ENCODE measurements at places on chromosomes 6 and 20.

- DNase-seq, result no peak
Measured at GRCh38 chr6:167053895-167054530, 54.8 kb downstream of the CEP43 start.

GRCh38 chr6:75317503-75318206, 33.1 kb upstream of the TMEM30A start:
- no peak for DNase-seq

DNA sequence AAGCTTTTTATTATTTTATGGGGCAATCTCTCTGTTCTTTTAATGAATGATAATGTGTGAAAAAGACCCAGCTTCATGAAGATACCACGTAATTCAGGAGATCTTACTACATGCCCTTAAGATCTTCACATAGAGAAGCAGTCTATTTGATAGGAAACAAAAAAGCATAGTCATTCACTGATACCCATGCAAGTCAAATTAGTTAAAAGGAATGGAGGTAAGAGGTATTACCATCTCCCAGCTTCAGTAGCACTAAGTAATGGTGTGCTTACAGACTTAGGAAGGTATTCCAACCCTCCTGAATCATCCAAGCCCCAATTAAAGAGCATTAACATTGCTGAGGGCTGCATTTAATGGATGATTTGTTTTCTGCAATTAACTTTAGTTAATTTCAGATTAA, 364.7 kb downstream of the SYNE1 start:
- no peak for DNase-seq

- no peak for DNase-seq
Measured at GRCh38 chr6:111361648-111362047, 121.4 kb downstream of the REV3L start.

DNA sequence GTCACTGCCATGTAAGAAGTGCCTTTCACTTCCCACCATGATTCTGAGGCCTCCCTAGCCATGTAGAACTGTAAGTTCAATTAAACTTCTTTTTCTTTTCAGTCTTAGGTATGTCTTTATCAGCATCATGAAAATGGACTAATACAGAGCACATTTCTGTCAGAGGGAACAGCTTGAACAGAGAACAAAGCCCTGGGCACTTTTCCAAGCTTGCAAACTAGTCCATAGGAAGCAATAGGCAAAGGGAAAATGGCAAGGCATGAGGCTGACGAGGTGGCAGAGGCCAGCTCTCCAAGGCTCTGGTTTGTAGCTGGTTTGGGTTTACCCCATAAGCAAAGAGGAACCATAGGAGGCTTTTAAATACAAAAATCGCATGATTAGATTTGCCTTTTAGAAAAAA, 185.1 kb upstream of the HDDC2 start:
- DNase-seq, result no peak

DNA sequence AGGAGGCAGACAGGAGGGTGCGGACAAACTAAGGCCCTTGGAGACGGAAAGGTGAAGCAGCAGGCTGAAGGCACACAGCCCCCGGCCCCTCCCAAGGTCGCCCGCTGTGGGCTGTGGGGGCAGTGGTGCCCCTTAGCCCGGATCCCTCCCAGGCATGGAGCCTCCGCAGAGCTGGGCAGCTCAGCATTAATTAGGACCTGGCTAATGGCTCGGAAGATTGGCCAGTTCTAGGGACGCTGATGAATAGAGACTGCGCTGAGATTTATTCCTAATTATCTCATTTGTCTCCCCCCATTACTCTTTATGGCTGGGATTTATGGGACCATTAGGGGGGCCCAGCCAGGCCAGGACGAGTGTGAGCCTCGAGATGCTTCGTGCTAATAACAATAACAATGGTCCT, 20.4 kb downstream of the MDFI start:
- no peak for DNase-seq

GRCh38 chr6:33050014-33050810, 23.2 kb downstream of the HLA-DPA1 start:
- no peak for DNase-seq

- no peak for DNase-seq
Measured at GRCh38 chr6:20789162-20789561, 254.9 kb downstream of the CDKAL1 start.

GRCh38 chr6:125732398-125732797, 17.0 kb upstream of the HEY2 start:
- DNase-seq, result no peak

- no peak for DNase-seq
Measured at GRCh38 chr6:134363323-134364039, 45.6 kb upstream of the SGK1 start.

DNA sequence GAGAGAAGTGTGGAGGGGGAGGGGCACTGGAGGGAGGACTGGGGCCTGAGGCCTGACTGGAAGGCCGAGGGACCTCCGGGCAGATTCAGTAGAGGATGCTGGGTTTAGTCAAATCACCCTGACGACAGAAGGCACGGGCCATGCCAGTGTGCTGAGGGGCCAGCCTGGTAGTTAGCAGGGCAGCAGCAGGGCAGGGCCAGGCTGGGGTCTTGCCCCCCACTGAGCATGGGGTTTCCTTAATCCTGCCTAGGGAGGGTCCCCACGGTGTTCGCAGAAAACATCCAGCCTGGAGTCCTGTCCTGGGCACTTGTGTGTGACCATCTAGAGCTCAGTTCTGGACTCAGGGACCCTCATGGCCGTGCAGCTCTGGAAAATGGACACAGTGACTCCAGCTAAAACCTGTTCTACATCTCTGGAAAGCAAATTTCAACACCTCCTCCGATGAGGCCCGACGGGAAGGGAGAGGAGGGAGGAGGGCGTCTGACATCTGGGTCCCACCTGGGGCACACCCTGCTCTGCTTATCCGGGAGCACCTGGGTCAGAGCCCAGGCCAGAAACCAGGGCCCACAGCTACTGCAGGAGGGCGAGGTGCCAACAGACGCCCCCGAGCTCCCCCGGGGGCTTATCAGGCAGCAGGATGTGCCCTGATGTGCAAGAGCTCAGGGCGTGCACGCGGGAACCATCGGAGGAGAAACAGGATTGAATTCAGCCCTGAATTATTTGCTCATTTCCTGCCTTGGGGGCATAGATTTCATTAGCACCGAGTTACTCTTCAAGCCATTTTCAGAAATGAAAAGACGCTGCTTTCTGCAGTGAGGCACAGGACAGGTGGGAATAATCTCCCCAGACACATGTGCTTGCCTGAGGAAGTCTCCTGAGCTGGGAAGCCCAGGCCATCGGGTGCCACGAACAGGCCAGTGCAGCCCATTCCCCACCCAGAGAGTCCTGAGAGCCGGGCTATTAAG, 78.0 kb upstream of the MPC1 start:
- DNase-seq, result no peak

- DNase-seq, result no peak
Measured at GRCh38 chr6:159089909-159090308, 45.1 kb upstream of the TAGAP start.

GRCh38 chr6:151239603-151240035, at the start of gene AKAP12:
AKAP12 (plus strand) TSS chr6:151239967; CDS start chr6:151240563, 596 bp downstream.
- no peak for DNase-seq

DNA sequence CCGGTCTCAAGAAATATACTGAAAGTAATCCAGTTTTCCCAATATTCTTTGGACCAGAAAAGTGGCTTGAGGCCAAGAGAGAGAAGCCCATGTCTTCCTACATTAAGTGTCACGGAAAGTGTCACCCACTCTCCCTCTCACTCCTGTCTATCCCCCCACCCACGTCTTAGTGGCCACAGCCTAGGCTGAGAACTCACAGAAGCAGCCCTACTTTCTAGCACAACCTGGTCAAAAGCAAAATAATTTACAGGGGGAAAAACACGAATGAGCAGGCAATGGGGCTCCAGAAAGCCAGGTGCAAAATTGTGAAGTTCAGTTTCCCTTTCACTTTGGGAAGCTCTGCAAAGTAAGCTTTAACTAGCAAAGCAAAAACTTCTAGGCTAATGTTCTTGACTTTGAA, 118.0 kb downstream of the OPRM1 start:
- no peak for DNase-seq

DNA sequence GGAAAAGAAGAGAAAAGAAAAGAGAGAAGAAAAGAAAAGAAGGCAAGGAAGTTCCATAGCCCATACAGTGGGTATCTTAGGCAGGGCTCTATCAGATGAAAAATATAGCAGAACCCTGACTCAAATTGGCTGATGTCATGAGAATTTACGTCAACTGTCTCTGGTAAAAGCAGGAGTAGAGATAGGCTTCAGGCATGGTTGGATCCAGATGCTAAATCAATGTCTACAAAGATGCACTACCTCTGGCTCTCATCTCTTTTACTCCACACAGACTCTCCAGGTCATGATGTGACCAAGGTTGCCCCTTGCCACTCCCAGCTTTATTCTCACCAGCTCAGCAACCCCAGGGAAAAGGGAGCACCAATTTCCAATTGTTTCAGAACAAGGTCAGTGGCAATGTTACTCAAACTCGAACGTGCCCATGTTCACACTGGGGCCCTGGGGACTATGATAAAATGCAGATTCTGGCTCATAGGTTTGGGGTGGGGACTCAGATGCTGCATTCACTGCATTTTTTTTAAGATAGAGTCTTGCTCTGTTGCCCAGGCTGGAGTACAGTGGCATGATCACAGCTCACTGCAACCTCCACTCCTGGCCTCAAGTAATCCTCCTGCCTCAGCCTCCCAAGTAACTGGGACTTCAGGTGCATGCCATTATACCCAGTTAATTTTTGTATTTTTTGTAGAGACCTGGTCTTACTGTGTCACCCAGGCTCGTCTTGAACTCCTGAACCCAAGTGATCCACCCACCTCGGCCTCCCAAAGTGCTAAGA, 33.4 kb upstream of the PTGIS start:
- DNase-seq, result no peak

DNA sequence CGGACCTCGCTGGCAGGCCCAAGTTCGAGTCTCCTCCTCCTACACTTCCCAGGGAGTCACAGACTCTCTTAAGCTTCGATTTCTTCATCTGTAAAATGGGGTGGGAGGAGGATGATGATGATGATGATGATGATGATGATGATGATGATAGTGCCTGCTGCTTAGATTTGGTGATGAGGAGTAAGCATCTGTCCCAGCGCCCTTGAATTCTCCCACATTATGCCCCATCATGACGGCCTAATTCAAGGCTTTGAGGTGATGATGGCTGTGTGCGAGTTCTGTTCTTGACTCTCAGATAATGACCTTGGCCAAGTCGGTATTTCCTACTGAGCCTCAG, 487 bp upstream of the KIAA1755 start:
- no peak for DNase-seq

DNA sequence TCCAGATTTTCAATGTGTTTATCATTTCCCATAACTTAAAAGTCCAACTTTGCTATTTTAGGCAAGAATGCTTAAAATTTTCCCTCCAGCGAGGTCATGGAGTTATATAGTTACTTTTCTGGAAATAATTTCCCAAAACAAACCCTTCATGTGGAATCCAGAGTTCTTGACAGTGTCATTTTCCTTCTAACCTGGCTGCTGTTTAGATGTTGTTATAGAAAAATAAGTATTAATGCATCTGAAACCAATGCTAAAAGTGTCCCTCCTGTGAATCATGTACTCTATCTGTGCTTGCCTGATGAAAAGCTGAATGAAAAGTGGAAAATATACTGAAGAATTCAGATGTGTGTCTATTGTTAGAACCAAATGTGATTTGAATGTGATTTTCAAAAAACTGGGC, 245.3 kb upstream of the HSF2 start:
- DNase-seq, result no peak

- DNase-seq, result no peak
Measured at GRCh38 chr20:4234128-4234527, 218.8 kb upstream of the RNF24 start.

DNA sequence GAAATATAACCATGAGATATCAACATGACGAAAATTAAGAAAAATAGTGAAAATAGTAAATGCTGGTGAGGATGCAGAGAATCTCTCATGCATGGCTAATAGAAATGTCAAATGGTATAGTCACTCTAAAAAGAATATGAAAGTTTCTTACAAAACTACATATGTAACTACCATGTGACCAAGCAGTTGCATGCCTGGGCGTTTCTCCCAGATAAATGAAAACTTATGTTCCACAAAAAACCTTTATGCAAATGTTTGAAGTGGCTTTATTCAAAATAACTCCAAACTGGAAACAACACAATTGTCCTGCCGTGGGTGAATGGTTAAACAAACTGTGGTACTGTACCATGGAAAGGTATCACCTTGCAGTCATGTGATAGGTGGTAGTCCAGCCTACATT, 112.4 kb downstream of the HDGFL1 start:
- DNase-seq, result no peak

DNA sequence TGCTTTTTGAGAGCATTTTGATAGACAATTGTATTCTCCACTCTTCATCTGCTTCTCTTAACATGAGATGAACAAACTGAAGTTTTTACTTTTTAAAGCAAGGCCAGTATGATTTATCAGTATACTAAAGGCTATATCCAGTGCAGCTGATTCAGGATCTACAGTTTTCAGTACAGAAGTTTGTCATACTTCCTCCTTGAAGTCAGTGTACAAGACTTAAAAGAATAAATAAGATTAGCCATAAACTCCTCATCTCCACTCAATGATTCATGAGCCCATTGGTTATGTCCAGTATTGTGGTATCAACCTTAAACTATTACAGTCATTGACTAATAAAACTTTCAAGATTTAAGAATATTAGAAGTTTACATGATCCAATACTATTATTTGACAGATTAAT, 374.8 kb upstream of the EPHA7 start:
- no peak for DNase-seq

- DNase-seq, result no peak
Measured at GRCh38 chr6:134295953-134296553, 21.9 kb downstream of the SGK1 start.

GRCh38 chr6:114997813-114998292, 655.0 kb upstream of the HS3ST5 start:
- DNase-seq, result no peak

GRCh38 chr6:45730232-45730631, 285.4 kb downstream of the CLIC5 start:
- DNase-seq, result no peak

GRCh38 chr6:125639466-125640020, 109.9 kb upstream of the HEY2 start:
- DNase-seq, result no peak

DNA sequence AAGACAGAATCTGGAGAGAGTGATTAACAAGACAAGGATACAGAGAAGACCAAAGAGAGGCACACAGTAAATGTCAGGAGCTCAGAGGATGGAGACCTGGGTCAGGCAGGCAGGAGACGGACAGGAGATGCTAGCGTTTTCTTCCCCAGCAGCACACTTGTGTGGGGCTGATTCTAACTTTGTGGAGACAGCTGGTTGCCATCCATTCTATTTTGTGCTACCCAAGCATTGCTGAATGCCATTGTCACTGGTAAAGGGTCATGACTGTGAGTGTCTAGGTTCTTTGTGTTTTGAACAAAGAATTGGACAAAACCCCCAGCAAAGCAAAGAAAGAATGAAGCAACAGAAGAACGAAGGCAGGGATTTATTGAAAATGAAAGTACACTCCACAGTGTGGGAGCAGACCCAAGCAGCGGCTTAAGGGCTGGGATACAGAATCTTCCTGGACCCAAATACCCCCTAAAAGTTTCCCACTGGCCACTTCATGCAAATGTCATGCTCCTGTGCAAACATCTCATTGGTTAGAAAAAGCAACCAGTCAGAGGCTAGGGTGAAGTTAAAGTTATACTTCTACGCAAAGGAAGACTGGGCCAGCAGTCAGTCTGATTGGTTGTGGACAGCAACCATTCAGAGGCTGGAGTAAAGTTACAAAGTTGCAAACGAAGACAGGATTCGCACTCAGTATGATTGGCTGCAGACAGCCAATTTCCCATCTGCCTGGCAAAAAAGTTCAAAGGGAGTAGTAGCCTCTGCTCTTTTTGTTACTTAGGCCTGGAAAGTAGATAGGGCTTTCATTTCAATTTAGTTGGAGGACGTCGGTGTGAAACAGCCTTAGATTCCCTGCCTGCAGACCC, 17.5 kb downstream of the PTK7 start:
- DNase-seq, result no peak

Measured in T-helper 17 cell (primary cell).